ENCODE measurements at places on chromosomes 4 and X. TPM values are rescaled to one million over a fixed set of nuclear protein-coding genes. Genes with fewer than 3 reads are reported as not detected.

DNA sequence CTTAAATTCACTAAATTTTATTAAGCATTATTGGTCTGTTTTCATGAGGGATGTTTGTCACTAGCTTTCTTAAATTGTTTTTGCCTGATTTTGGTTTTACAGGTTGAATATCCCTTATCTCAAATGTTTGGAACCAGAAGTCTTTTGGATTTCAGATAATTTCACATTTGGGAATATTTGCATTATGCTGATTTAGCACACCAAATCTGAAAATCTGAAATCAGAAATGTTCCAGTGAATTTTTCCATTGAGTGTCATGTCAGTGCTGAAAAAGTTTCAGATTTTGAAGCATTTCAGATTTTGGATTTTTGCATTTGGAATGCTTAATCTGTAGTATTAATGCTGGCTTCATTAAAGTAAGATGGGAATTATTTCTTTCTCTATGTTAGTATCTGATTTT is 14.7 kb downstream of the FAM193A start:
- no peak for DNase-seq

DNA sequence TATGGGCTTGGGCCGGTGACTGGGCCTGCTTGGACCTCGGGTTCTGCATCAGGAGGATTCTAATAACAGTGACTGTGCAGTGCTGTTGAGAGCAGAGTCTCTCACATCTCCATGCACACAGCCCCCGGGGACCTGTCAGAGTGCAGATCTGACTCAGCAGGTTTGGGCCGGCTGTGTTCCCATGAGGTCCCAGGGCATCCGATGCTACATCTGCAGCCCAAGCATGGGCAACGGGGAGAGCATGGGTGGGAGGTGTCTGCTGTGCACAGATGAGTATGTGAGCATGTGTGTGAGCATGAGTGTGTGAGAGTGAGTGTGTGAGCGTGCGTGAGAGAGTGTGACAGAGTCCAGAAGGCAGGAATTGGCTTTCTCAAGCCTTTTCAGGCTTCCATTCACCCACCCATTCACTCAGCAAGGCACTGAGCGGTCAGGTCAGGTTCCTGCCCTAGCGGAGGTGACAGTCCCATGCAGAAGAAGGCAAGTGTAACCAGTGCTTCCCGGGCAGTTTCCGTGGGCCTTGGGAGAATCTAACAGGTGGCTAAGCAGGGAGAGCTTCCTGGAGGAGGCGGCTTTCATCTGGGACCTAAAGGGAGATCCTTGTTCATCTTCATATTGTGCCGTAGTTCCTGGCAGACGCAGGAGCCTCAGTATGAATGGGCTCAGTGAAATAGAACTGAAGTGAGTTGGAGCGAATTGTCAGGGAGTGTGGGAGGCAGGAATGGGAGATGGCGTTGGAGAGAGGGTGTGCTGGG is 62.6 kb downstream of the SORCS2 start:
- no peak for DNase-seq

P2RY4 gene
- polyA plus RNA-seq, result 0.77 TPM

DNA sequence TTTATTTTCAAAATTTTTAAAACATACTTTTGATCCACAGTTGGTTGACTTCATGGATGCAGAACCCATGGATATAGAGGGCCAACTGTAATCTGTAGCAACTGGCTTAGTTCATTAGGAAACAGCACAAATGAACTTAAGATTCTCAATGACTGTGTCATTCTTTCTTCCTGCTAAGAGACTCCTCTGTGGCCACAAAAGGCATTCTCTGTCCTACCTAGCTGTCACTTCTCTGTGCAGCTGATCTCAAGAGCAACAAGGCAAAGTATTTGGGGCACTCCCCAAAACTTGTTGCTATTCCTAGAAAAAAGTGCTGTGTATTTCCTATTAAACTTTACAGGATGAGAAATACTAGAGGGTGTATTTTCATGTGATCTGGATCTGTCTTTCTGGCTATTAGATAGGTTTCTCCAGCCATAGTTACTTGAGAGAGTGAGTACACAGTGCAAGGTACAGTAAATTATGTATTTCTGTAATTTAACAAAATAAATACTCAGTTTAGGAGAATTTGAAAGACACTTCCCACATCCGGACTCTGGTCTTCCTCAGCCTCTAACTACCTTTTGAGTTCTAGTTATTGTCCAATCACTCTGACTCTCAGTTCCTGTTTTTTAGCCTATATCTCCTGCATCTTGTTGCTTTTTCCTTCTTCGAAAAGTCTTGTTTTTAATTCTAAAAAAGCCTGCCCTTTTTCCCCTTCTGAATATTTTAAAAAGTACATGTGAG is 21.8 kb downstream of the TLR2 start:
- no peak for DNase-seq

MAGEB16 gene
- polyA plus RNA-seq, result not detected

DNA sequence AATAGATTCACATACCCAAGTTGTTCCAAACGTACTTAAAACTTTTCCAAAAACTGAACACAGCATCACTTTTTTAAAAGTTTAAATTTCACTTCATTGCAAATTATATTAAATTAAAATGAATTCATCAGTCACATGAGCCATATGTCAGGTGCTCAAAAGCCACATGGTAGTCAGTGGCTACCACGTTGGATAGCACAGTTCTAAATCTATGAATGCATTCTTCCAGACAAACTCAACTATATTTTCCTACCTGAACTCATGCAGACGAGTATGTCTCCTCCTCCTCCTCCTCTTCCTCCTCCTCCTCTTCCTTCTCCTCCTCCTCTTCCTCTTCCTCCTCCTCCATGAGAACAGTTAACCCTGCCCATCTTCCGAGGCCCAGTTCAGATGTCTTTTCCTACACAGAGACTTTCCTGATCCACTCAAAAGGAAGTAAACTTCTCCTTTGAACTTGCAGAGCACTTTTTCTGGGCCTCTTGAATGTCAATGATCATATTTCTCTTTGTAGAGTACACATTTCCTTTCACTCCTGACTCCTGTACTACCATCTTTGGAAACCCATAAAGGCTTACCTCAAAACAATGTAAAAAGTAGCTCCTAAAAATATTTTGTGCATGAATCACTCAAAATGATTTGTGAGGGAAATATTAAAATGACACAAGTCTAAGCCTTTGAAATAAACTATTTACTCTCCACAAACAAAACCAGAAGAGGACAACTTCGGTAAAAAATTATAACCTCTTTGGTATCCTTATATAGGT is 172.6 kb downstream of the AMELX start:
- DNase-seq, result no peak

CXorf51A gene
- polyA plus RNA-seq, result not detected

- DNase-seq, result no peak
Observed at GRCh38 chr4:87044511-87045233, 109.9 kb downstream of the AFF1 start.

DNA sequence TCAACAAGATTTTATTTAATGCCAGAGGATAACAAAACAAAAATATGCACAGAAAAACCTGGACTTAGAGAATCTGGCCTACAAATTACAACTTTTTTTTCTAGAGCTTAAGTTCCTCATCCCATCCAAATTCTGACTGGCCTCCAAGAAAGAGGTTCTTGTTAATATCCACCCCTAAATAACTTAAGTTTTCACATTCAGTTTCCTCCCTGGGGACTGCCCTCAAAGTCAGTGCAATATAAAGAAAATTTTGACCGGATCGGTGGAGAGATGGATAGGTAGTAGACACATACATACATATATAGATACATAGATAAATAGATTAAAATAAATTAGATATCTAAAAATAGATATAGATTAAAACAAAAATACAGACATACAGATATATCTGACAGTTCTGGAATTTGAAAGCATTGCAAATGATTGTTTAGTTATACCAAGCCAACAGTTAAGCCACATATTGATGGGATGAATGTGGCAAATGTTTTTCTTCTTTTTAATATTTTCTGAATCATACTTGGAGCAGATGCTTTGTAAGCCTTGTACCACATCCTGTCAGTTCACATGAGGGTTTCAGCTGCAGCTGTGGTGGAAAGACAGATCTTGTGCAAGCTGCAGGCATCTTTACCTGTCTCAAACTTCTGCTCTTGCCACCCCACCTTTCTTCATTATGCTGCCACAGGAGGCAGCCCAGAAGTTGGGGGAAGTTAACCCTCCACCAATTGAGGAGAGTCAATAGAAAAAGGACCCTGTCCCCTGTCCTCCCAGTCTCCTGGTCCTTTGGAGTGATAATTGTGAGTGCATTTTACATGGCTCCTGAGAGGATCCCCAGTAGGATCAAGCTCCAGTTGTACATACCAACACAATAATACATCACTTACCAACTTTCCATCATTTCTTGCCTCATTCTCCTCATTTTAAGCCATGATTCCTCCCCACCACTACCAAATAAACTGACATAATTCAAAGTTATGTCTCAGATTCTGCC is 58.5 kb upstream of the PRDM8 start:
- DNase-seq, result no peak

- DNase-seq, result no peak
Observed at GRCh38 chr4:185573651-185574199, 38.4 kb upstream of the PDLIM3 start.

ARHGAP4 gene
- polyA plus RNA-seq, result 19.0 TPM

- DNase-seq, result no peak
Observed at GRCh38 chr4:144650311-144651005, 4.5 kb downstream of the HHIP start.

- DNase-seq, result no peak
Observed at GRCh38 chr4:2416564-2417225, 1.8 kb downstream of the ZFYVE28 start.

DNA sequence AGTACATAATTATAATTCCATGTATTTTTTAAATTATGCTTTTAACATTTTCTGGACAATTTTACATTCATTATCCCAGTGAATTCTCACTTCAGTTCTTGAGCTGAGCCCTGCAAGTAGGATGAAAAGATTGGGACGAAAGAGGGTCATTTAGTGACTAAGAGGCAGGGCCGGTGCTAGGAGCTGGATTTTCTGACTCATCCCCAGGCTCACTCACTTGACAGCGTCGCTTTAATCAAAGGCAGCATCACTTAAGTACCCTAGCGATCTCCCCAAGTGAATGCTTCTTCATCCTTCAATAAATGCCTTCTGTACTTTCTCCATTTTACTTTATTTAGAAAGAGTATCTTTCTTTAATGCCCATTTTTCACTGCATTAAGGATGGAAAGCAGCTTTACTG is 263.6 kb downstream of the HS3ST1 start:
- no peak for DNase-seq

MBTPS2 gene
- polyA plus RNA-seq, result 27.2 TPM

- no peak for DNase-seq
Observed at GRCh38 chr4:26937139-26937538, 76.5 kb downstream of the STIM2 start.

DNA sequence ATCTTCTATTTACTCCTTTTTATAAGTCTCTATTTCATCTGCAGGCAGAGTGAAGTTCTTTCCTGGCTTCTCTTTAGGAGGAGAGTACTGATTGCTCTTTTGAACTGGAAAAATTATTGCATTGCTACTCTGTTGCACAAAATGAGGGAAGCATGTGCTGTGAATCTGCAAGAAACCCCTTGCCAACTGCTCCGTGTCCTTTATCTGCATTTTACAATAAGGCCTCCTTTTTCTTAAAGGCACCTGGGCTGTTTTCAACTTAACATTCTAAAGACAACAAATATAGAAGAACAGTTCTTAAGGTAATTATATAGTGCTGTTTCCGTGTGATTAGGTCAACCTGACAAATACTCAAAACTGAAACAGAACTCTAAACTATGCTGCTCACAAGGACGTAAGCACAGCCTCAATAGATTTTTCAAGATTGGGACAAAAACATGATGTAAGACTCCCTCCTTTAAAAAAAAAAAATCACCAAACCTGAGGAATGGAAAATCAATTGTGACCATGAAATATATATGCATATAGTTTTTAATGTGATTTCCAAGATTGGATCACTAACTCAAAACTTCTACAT is 716.6 kb upstream of the INTU start:
- DNase-seq, result no peak

- no peak for DNase-seq
Observed at GRCh38 chr4:40702800-40703151, 47.0 kb upstream of the NSUN7 start.

- no peak for DNase-seq
Observed at GRCh38 chrX:134382821-134383220, 77.1 kb upstream of the HPRT1 start.

GRCh38 chrX:132443196-132444135 is 45.4 kb downstream of the MBNL3 start:
- no peak for DNase-seq

All from left renal cortex interstitium (tissue), 4 donors.